ENCODE measurements at places on chromosomes 12 and 14.

DNA sequence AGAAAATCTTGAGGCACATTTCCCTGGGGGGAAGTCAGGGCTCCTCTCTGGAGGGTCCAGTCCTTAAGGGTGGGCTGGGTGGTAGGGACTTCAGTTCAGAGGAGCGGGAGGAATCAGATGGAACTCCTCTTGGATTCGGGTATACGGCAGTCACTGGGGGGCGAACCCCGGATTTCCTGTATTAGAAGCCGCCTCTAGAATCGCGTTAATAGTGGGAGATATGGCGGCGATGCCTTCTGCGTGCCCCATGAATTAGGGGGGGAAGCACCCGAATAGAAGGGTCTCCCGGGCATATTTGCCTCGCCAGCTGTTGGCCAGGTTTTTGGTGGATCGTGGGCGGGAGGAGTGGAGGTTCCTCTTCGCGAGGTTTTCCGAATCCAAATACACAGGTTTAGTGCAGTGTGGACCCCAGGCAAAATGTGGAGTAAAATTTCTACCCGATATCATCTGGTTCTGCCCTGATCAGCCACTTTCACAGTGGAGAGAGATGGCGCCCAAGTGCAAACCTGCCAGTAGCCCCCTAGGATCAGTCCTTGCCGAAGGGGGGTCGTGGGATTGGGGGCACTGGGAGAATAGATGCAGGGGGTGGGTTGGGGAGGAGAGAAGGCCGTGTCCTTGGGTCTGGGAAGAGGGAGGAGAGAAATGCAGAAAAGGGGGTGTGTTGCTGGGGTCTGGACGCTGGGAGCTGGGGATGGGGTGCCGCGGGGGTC, 628 bp downstream of the MEG3 start:
- DNase-seq = no peak

- no peak for DNase-seq
Observed at GRCh38 chr12:88052686-88053085, 23.5 kb upstream of the C12orf50 start.

GRCh38 chr14:92471919-92472318, 41.7 kb upstream of the RIN3 start:
- no peak for DNase-seq

GRCh38 chr12:76876696-76877229, 2.1 kb downstream of the CSRP2 start:
- DNase-seq = no peak

DNA sequence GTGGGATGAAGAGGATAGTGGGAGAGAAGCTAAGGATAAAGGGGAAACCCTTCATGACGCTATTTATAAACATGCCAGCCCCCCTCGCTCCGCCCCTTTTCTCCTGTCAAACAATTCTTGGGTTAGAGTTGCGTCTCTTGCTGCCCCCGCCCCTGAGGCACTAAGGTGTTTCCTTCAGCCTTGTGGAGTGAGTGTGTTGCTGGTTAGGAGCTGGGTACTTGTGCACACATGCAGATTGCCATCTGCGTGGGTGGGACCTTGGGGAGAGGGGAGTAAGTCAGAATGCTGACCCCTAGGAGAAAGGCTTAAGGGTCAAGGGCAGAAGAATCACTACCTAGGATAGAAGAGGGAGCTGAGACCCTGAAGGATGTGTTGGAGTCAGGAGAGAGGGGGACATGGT, 5.4 kb downstream of the FOXJ2 start:
- DNase-seq = no peak

DNA sequence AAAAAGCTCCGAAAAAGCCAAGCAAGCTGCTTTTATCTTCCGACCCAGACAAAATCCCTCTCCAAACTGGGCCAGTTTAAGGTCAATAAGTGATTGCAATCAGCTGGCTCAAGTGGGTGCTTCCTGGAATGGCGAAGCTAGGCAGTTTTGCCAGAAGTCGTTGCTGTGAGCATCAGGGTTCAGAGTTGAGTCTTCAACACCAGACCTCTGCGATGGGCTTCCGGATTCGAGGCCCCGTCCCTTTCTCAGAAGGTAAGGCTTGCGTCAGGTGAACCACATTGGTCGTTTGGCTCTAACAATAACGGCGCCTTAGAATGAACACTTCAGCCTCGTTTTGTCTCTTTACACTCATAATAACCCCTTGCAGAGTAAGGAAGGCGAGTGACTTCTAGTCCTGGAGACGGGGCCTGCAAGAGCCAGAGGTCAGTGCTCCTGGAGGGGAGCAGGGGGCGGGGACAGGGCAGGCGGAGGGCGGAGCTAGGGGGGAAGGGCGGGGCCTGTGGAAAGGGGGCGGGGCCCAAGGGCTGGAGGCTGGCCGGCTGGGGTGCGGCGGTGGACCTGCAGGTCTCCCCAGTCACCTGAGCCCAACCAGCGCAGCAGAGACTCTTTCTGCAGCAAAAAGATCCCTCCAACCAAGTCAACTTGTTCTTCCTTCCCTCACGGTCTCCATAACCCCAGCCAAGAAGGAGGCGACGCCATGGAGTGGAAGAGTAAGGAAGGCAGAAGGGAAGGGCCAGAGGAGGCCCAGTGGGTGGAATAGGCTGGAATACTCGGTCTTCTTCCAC, 34.0 kb upstream of the NFYB start:
- no peak for DNase-seq

DNA sequence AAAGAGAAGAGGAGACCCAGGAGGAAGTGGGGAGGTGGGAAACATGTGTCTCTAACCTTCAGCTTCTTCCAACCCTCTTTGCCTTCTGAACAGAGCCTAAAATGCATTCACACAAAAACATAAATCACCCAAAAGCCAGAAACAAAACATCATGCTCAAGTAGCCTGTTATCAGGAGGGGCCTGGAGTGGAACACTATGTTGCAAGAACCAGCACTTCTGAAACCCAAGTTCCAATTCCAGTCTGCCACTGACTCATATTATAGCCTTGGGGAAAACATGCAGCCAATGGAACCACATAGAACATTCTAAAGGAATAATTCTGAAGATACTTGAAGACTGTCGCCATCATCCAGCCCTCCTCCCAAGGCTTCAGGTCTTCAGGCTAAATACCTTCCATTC, 169.8 kb upstream of the PLXNC1 start:
- no peak for DNase-seq

- DNase-seq = no peak
Observed at GRCh38 chr12:74021937-74022336, 515.7 kb upstream of the ATXN7L3B start.

- no peak for DNase-seq
Observed at GRCh38 chr12:692274-692673, 29.0 kb upstream of the NINJ2 start.

GRCh38 chr14:93688820-93689219, 99.5 kb downstream of the PRIMA1 start:
- no peak for DNase-seq

DNA sequence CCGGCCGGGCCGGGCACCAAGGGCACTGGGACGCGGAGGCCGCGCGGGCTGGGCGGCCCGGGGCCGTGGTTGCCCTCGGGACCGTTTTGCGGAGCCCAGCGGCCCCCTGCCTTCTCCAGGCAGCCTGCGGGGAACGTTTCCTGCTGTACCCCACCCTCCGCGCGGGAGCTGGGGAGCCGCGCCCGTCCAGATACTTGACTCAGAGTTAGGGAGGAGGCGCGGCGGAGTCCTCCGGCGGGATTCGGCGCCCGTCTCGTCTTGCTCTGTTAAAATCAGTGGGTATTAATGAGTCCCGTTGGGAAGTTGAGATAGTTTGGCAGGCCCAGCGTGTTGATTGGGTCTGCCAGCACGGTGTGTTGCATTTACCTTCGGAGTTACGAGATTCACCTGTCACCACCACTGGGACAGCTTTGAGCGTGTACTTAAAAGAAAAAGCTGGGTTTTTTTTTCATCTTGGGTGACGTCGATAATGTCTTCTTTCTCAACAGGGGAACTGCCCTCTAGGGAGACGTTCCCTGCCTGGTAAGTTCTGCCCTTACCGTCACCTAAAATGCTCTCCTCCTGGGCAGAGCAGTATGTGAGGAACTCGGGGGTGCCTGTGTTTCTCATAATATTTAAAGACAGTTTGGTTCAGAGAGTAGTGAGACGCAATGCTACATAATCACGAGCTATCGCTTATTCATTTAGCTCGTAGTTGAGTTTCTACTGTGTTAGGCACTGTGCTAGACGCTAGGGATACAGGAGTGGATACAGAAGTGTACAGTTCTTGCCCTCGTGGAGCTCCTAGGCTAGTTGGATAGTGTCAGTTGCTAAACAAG, 596 bp downstream of the DLST start:
- peak; percentile 8 for DNase-seq

GRCh38 chr14:85483037-85483436, 46.9 kb upstream of the FLRT2 start:
- no peak for DNase-seq

DNA sequence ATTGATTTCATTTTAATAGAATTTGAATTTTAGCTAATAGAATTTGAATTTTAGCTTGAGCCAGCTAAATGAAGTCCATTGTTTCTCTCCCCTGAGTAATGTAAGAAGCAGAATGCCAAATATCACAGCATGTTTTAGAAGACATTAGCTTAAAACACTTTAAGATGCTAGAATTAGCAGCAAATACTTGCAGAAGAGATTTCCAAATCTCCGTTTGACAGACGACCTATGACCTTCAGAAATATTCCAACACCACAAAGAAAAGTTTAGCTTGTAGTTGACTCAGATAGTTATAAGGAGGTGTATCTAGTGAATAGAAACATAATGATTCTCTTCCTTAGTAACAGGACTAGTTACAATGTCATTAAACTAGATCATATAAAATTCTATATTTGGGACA, 51.7 kb upstream of the MYF6 start:
- DNase-seq = no peak

DNA sequence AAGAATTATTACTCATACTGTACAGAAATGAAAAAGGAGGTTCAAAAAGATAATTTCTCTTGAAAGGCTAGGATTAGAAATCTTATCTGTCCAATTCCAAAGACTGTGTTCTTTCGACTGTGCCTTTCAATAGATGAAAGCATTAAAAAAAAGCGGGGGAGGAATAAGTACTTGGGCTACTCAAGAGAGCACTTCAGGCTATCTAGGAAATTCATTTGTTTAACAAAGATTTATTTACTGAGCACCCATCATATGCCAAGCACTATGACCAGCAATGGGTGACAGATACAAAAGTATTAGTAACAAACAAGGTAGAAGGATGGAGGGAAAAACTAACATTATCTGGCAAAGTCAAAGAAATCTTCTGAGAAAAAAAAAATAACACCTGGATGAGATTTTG, 37.4 kb downstream of the SENP1 start:
- no peak for DNase-seq

DNA sequence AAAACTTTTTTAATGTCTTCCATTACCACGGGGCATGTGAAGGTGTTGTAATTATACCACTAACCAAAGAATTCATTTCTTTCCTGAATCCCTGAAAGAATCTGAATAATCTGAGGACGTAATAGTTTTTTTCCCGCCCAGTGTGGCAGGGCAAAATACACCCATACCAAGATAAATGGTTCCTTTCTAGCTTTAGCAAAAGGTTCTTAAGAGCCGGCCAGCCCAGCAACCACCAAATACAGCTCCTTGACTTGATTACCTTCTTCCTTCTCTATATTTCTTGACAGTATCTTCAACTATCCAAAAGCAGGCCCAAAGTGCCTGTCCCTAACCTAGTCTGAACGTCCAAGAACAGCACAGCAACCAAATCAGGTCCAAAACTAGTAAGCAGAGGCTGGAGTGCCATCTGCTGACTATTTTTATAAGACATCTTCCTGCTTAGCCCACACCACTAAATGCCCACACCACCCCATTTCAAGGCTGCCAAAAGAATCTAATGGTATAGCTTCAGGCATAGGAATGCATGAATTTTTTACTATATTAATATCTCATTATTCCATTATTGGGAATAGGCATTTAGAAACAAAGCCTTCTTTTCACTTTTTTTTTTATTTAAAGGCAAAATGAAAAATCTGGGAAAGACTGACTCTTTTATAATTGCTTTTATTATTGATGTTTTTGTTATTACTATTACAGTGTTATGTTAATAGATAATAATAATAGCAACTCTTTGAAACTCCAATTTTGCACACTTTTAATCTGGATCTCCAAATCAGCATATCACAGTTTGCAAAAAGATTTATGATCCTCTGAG, 524.4 kb downstream of the MED13L start:
- DNase-seq = no peak

- no peak for DNase-seq
Observed at GRCh38 chr12:68454892-68455291, 122.7 kb upstream of the MDM1 start.

GRCh38 chr12:20210621-20211215, 157.6 kb upstream of the PDE3A start:
- DNase-seq = no peak

GRCh38 chr12:70842942-70843341, 77.6 kb downstream of the PTPRR start:
- DNase-seq = no peak

- no peak for DNase-seq
Observed at GRCh38 chr12:26295001-26295400, 99.6 kb downstream of the SSPN start.

DNA sequence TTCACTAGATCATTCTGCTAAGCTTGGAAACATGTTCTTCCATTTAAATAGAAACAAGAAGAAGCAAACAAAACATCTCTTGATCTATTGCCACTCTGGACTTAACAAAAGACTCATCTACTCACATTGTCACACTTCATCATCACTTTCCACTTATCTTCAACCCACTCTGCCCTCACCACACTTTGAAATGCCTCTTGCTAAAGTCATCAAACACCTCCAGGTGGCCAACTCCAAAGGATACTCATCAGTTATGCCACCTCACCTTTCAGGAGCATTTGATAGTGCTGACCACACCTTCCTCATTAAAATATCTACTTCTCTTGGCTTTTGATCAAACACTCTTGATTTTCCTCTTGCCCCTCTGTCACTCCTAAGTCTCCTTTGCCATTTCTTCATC, 7.2 kb downstream of the EFCAB11 start:
- DNase-seq = no peak

DNA sequence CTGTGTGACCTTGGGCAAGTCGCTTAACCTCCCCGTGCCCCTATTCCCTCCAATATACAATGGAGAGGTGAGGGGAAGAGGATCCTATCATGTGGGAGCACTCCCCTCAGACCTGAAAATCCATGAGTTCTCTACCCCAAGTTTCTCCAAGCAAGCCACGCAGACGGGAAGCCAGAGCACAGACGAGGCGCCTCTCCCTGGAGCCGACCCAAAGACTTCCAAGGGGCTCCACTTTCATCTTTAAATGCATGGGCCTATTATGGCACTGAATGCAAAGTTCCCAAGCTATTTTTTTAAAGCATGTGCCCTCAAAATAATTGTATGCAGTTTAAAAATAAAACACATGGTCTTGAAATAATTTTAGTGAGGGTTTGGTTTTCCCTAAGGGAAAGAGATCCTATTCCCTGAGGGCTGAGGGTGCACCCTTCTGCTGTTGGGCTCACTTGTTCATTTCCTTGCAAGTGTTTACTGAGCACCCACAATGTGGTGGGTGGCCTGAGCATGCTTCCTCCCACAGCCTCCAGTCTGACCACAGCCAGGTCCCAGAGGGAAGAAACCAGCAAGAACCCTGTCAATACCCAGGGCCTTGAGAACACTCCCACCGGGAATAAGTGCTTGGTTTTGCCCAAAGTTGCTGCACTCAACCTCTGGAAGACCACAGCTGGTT, 14.6 kb downstream of the CMKLR1 start:
- DNase-seq = no peak
